NCI-H1417 treated with DMSO at 0.1 percent for 48 hours (cell line): ENCODE measurements at places on chromosomes 4 and X.

GRCh38 chr4:78669453-78669852, 106.7 kb upstream of the BMP2K start:
- DNase-seq = no peak

- DNase-seq = no peak
Measured at GRCh38 chr4:183201331-183201730, 102.3 kb downstream of the WWC2 start.

- no peak for DNase-seq
Measured at GRCh38 chr4:99324361-99324760, 3.2 kb upstream of the ADH1B start.

GRCh38 chrX:118249146-118249545, 96.8 kb upstream of the WDR44 start:
- no peak for DNase-seq

- no peak for DNase-seq
Measured at GRCh38 chr4:53349091-53349491, 16.8 kb downstream of the SCFD2 start.

DNA sequence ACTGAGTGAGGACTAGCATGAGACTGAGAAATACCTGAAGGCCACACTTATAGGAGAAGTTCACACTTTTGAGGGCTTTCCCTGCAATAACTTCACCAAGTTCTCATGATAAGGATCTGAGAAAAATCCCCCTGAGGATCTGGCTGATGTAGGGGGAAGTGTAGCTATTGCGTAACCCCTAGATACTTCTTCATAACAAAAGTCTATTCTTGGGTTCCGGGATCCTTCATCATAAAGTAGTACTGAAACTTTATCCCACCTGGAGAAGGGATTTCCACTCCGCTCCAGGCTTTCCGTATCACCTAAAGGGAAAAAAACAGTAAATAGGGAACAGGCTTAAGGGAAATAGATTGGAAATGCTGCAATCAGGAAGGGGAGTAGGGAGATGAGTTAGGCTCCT, 13.3 kb downstream of the USP27X start:
- no peak for DNase-seq

DNA sequence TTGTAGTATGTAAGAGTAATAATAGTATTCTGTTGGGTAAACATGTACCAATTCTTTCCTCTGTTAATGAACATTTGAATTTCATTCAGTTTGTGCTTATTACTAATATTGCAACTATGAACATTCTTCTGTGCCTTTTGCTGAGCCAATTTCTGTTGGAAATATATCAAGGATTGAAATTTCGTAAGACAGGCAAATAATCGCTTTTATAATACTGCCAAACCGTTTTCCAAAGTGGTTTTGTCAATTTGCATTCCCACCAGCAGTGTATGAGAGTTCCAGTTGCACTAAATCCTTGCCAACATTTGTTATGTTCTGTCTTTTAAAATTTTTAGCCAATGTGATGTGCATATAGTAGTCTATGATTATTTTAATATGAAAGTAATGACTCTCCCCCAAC, 38.6 kb downstream of the MAGEB17 start:
- no peak for DNase-seq
